Stimulated activated CD8-positive, alpha-beta memory T cell treated with anti-CD3 and anti-CD28 coated beads, Interleukin-4, amount 100 ng/mL, for 1 hour (primary cell): ENCODE measurements at places on chromosomes 2 and 18.

DNA sequence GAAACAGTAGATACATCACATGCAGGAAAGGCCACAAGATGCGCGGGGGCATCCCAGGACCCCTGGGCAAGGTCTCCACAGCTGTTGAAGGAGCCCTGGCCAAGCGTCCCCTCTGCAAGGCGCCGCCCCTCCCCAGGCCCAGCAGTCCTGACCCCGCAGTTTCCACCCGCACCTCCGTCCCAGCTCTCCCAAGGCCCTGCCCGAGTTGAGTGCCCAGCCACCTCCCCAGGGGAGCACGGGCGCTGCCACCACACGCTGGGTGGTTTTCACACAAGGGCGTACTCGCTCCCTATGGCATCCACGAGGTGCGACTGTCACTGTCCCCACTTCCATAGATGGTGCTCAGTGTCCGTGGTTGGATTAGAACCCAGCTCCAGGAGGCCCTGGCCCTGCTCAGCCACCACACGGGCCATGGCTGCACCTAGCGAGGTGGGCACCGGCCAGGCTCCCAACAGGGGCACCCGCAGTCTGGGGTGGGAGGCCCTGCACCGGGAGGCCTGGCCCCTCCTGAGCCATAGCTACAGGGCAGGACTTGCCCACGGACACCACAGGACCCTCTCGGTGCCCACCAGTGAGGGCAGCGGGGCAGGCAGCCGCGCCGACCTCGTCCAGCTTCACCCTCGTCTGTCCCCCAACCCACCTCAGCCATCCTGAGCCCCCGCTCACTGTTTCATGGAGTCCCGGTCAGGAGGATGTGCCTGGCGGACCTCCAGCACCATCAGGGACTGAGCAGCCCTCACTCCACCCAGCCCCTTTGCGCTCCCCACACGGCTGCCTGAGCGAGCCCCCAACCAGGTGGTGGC, 36.0 kb downstream of the KIF1A start:
- DNase-seq = no peak

DNA sequence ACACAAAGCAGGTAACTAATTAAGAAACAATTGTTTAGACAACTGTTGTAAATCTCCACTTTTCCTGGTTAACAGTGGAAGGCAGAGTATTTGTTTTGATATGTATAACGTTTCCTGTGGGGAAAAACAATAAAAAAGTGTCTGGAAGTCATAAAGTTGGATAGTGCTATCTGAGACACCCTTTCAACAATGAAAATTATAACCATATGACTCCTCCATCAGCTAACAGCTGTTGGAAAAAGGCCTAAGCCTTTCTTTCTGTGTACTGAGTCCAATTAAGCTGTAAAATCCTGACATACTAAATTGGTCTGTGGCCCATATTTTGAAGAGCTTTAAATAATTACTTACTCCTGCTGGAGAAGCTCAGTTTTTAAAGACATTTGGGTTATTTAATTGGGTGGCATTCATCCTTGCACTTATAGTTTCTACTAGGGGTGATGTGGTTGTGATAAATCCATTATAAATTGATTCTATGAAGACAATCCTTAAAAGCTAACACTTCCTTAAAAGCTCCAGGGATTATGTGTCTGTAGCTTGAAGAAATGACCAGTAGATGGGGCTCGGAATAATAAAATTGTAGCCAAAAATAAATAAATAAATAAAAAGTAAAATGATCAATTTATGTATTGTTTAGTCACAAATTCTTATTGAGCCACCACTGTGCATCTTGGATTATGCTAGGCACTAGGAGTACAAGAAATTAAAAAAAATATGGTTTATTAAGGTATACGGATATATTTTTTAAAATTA, 698.1 kb upstream of the NXPH2 start:
- DNase-seq = no peak

DNA sequence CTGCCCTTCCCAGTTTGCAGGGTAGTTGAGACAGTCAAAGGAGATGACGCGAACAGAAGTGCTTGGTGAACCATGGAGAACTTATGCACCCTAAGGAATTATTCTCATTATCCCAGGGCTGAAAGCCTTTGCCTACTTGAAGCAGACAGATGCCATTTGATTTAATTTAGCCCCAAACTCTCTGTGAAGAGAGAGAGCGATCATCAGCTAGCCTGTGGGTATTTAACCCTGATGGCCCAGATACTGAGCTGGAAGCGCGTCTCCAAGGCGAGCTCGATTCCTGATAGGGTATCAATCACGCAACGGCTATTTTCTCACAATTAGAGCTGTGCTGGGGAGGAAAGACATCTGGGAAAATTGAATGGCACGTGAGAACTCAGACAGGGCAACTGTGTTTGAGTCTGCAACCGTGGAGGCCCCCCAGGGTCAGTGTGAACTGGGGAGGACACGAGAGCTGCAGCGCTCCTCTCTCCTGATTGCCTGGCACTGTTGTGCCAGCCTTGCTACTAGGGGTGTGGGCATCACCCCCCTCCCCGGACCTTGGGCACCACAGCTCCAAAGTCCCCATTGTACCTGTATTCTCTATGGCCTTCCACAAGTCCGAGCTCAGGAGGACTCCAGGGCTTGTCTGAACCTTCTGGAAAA, 73.2 kb downstream of the CAPN13 start:
- DNase-seq = no peak

GRCh38 chr18:60888071-60888624, 445.1 kb upstream of the CDH20 start:
- DNase-seq = no peak

DNA sequence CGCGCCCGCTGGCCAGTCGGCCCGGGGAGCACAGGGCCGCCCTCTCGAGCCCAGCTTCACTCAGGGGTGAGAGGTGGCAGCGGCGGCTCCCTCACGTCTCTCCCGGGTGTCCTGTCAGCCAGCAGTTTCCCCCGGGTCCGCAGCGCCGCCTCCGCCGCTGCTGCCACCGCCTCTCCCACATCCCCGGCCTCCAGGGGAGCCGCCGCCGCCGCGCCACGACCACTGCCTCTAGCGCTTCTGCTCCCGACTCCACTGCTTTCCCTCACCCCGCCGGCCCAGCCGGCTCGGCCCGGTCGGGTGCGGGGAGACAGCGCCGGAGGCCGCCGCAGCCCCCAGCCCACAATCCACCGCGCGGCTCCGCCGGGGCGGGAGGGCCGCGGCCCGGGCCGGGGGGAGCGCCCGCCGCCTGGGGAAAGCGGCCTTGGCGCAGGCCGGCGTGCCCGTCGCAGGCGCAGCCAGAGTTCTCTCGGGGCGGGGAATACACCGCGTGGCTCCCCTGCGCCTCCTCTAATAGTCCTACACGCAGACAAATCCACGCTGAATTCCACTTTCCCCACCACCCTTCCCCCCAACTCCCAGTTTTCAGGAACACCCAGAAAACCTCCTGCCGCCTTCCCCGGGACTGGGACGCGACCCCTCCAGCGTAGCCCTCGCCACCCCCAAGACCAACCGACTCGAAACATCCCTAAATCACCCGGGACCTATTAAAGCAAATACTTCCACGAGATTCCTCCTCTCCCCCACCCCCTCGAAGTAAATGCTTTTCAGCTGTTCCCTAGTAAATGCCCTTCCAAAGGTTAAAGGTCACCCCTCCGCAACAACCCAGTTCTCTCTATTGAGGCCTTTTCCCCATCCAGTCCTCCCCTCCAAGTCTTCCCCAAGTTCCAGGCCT, at the start of gene VPS54:
Gene VPS54, minus strand, starts transcription at position 346 of the 892 bp plus-strand sequence. CDS start 35,429 bp downstream, outside the sequence.
- DNase-seq = peak; percentile 22

- DNase-seq = no peak
Observed at GRCh38 chr2:27901234-27901633, 10.7 kb downstream of the BABAM2 start.

DNA sequence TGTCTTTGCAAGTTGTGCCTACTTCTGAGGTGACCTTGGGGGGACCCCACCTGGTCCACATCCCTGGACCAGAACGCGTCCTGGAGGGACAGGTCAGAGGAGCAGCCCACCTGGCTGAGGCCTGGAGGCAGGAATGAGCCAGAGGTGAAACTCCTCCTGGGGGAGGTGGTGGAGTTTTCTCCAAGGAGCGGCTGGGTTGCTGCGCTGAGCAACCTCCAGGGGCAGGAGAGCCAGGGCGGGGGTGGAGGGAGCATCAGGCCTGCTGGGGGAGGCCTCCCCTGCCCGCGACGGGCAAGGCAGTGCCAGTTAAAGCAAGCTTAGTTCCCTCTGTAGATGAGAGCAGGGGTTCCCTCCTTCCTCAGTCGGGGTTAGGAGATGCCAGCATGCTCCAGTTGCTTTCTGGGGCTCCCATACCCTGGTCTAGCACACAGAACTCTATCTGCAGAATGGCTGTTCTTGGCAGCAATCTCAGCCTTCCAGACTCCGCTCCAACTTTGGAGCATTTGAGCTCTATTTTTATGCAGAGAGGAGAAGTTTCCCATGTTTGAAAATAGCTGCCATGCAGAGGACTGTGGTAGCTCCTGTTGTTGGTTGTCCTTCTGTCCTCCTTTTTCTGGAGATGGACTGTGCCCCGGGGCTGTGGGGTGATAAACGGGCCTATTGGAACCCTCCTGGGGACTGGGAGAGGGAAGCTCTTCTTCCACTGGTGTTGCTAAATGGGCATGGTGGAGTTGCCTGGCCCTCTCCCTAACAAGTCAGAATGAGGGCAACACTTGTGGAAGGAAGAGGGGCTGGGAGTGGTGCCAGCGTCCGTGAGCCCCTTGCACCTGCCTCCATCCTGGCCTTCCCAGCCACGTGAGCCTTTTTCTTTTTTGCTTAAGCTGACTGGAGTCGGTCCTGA, 39.1 kb downstream of the B3GNT2 start:
- no peak for DNase-seq

GRCh38 chr2:145919477-145919876, 1399.6 kb upstream of the ZEB2 start:
- DNase-seq = no peak

DNA sequence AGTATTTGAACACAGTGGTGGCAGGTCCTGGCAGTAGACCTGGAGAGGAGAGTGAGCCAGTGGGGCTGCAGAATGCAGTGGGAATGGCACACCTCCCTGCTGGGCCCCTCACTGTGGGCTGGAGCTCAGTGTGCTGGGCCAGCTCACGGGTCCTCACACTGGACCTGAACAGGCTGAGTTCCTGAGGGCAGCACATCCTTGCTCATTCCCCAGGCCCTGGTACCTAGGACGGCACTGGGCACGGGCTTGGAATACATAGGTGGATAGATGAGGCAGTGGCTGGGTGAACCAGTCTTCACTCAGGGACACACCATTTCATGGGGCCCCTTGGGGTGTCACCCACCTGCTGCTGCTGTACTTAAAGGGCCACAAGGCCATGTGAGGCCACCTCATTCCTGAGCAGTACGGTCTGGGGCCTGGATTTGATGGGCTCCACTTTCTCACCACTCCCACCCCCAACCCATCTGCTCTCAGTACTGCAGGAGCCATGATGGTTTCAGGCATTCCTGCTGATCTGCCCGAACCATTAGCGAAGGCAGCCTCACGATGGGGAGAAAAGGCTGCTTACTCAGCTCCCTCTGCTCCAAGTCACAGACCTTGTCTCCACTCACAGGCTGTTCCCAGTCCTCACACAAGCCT, 4.2 kb downstream of the TMEM177 start:
- no peak for DNase-seq

DNA sequence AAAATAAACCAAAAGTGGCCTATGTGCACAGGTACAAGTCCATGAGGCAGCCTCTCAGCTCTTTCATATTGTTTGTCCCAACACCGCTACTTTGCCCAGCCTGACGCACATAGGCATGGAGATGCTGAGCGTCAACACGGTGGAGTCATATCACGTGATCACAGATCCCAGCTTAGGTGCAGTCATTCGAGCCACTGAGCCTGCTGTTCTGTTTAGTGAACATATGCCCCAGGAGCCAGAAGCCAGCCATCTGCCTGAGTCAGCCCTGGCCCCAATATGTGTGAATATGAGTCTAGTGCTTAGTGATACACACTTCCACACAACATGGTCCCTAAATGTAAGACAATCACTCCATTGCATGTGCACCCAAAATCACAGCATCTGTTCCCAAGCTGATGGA, 88.2 kb upstream of the LCLAT1 start:
- DNase-seq = no peak

DNA sequence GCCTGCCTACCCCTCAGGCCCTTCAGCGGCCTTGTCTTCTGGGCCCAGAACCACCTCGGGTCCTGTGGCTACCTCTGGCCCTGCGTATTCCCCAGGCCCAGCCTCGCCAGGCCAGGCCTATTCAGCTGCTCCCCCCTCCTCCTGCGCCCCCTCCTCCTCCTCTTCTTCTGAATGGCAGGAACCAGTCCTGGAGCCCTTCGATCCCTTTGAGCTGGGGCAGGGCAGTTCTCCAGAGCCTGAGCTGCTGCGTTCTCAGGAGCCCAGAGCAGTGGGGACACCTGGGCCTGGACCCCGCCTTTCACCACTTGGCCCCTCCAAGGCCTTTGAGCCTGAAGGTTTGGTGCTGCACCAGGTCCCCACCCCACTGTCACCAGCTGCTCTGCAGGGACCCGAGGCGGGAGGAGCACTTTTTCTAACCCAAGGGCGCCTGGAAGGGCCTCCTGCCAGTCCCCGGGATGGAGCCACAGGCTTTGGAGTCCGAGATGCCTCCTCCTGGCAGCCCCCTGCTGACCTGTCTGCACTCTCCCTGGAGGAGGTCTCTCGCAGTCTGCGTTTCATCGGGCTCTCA, 14.7 kb downstream of the GAREM2 start:
- no peak for DNase-seq

DNA sequence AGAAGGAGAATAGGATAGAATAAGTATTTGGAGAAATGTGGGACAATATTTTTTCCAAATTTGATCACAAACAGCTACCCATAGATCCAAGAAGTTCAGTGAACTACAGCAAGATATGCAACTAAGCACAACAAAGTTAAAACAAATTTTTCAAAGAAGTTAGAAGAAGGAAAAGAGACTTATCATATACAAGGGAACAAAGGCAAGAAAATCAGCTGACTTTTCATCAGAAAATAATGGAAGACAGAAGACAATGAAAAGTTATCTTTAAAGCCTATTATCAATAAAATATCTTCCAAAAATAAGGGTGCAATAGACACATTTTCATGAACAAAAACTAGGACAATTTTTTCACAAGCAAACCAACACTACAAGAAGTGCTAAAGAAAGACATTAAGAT, 202.8 kb upstream of the FN1 start:
- DNase-seq = no peak

DNA sequence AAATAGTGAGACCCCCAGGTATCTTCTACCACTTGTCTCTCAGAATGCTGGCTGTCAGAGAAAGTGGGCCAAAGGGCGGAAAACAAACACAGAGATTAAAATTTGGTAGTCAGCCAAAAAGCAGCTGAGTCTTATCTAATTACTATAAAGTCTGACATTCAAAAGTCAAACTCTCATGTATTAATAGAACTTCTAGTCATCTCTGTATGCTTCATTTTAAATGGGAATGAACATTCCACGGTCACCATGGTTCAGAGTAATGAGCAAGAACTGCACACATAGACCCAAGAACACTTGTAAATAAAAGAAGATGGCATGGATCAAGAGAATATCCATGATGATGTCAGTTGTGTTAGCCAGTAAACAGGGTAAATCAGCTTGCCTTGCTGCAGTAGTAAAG, 1267.0 kb upstream of the CHAC2 start:
- no peak for DNase-seq

- DNase-seq = no peak
Observed at GRCh38 chr2:241072151-241072550, 29.9 kb downstream of the MTERF4 start.

- no peak for DNase-seq
Observed at GRCh38 chr18:12520442-12520992, 112.8 kb downstream of the PRELID3A start.

- DNase-seq = no peak
Observed at GRCh38 chr18:8151181-8151580, 458.1 kb upstream of the RAB12 start.

- DNase-seq = no peak
Observed at GRCh38 chr18:7568426-7568825, 1.3 kb downstream of the PTPRM start.
